Stimulated activated CD4-positive, alpha-beta T cell treated with anti-CD3 and anti-CD28 coated beads, Interleukin-2, amount 100 ng/mL, for 4 hours (primary cell): ENCODE measurements at places on chromosomes 1 and 21.

DNA sequence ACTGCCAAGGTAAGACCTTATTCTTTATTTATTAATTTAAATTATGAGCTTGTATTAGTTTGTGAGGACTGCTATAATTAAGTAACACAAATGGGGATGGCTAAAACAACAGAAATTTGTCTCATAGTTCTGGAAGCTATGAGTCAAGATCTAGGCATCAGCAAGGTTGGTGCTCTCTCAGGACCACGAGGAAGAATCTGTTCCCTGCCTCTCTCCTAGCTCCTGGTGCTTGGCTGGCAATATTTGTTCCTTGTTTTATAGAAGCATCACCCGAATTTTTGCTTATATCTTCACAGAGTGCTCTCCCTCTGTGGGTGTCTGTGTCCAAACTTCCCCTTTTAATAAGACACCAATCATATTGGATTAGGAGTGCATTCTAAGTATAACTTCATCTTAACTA is 41.4 kb upstream of the CCDC190 start:
- no peak for DNase-seq

GRCh38 chr1:115327270-115327669 is 10.8 kb downstream of the NGF start:
- DNase-seq, result no peak

DNA sequence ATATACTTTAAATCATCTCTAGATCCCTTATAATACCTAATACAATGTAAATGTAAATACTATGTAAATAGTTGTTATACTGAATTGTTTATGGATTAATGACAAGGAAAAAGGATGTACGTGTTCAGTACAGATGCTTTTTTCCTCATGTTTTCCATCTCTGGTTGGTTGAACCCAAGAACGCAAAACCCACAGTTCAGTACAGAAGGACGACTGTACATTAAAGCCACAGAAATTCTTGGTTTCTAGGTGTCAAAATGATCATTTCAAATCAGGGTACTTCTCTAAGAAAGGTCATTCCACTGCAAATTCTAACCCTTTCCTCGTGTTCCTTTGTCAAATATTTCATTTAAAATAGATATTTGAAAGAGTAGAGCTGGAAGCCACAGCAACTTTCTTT is 158.1 kb downstream of the VAV3 start:
- no peak for DNase-seq

DNA sequence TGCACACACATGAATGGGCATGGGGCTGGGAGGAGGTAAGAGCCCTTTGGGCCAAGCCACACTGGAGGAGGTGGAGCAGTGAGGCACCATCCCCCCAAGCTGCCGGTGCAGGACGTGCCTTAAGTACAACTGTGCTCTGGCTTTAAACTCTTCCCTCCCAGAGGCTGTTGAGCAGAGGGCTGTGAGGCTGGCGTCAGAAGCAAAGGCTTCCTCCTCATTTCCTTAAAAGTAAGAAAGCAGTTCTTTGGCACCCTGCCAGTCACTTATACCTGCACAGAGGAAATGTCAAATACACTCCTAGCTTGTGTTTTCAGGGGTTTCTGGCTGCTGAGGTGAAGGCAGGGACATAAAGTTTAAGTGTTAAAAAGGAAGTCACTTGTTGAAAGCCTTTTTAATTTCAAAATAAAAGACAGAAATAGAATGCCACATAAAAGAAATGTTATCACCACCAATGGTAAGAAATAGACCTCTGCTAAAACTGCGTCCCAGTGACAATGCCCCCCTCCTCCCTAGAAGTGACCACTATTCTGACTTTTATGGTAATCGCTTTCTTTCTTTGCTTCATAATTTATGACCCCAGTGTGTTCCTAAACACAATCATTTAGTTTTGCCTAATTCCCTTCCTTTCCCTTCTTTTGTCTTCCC is 33.0 kb downstream of the LAMC2 start:
- peak; percentile 28 for DNase-seq

DNA sequence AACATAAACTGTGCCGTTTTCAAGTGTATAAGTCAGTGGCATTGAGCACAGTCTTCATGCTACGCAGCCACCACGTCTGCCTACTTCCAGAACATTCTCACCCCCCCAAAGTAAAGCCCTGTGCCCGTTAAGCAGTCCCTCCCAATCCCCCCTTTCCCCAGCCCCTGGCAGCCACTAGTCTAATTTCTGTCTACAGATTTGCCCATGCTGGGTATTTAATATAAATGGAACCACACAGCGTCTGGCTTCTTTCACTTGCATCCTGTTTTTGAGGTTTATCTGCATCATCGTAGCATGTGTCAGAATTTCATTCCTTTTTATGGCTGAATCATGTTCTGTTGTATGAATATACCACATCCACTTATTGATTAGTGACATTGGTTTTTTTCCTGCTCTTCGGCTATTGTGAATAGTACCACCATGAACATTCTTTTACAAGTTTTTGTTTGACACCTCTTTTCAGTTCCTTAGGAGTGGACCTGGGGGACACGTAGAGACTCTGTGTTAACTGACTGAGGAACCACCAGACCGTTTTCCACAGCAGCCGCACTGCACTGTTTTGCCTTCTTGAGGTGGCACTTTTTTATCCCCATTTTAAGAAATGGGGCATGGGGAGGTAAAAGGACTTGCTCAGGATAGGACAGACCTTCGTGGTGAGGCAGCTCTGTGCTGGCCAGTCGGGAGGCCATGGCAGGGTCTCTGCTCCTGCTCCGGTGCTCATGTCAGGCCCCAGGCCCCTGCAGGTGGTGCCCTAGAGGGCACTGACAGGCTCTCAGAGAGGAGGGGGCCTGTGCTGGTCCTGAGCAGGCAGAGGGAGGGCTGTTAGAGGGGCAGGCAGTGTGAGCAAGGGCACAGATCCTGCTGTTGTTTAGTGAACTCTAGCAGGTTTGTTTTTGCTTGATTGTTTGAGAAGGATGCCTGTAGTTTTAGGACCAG is 123.8 kb downstream of the PCBP3 start:
- no peak for DNase-seq

- DNase-seq, result no peak
Measured at GRCh38 chr1:113557187-113557586, 166.9 kb downstream of the MAGI3 start.

GRCh38 chr1:224897529-224898327 is 31.7 kb upstream of the DNAH14 start:
- no peak for DNase-seq

DNA sequence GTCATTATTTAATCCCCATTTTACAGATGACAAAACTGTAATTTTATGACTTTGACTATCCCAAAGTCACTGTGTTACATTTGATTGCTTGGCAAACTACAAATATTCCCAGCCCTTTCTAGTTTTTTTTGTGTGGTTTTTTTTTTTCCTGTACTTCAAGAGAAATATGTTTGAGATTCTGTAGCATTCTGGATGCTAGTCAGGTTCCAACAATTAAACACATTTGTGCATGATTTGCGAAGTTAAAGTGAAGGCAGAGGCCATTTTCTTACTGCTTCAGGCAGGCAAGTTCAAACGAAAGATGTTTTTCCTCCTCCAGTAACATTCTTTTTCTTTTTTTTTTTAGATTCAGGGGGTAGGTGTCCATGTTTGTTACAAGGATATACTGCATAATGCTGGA is 107.9 kb upstream of the SERTAD4 start:
- DNase-seq, result no peak

GRCh38 chr1:31458287-31458896 is 45.4 kb downstream of the SERINC2 start:
- DNase-seq, result no peak

DNA sequence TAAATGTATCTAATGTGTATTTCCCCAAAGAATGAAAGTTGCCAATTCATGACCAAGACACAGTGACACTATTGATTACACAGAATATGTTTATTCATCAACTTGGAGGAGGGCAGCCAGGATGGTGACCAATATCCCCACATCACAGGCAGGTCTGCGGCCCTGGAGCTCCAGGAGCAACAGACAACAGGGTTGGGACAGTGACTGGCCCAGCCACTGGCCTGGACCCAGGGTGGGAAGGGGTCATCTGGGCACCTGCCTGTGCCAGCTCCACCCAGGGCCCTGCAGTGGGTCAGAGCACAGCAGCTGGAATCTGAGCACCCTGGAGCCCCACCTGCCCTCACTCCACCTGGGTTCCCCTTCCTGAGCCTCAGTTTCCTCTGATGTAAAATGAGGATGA is 466.1 kb downstream of the MATN1 start:
- DNase-seq, result no peak

DNA sequence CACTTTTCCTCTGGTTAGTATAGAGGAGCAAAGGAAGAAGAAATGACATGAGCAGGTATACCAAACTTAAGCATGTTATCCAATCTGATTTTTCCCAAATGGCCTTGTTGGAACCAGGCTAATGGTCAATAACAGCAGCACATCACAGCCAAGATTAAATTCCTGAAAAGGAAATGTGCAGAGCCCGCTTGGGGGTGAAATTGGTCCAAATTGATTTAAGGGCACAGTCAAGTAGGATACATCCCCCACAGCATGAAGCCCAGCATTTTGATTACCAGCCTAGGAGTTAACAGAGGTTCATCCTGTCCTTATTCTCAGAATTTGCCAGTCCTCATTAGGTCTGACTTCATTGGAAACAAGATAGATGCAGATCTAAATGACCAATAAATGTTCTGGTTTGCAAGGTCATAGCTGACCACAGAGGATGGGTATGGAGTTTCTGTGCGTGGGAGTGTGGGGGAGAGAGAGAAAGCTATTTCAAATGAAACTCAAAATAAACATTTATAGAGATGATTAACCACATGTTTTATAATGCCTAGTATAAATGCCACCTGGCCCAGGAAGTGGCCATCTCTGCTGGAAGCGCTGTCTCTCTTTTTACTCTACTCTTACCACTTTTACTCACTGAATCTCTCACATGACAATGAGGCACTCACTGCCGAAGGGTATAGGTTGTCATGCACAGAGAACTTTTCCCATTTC is 38.7 kb downstream of the RGS5 start:
- DNase-seq, result no peak

GRCh38 chr1:15509586-15509985 is 14.4 kb downstream of the CASP9 start:
- no peak for DNase-seq

DNA sequence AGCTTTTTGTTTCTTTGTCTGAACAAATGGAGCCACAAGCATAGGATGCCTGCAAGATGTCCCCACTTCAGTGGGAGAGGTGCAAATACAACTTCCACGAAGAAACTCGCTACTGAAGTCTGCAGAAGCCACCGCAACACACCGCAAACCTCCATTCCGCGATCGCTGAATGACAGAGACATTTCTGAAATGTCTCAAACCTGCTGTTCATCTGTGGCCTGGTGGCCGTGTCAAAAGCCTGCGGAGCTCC is 1.0 kb downstream of the TP53BP2 start:
- DNase-seq, result no peak

DNA sequence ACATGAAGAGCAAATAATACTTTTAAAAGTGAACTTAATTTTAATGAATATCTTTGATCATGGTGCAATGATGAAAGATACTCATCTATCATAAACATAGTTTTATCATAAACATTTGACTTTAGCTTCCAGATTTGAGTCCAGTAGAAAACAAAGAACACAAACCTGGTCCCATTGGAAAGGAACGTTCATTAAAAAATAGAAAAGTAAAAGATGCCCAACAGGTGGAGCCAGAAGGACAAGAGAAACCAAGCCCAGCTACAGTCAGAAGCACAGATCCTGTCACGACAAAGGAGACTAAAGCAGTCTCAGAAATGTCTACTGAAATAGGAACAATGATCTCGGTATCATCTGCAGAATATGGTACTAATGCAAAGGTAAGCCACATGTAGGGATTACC is 55.6 kb upstream of the MYOCOS start:
- DNase-seq, result no peak

DNA sequence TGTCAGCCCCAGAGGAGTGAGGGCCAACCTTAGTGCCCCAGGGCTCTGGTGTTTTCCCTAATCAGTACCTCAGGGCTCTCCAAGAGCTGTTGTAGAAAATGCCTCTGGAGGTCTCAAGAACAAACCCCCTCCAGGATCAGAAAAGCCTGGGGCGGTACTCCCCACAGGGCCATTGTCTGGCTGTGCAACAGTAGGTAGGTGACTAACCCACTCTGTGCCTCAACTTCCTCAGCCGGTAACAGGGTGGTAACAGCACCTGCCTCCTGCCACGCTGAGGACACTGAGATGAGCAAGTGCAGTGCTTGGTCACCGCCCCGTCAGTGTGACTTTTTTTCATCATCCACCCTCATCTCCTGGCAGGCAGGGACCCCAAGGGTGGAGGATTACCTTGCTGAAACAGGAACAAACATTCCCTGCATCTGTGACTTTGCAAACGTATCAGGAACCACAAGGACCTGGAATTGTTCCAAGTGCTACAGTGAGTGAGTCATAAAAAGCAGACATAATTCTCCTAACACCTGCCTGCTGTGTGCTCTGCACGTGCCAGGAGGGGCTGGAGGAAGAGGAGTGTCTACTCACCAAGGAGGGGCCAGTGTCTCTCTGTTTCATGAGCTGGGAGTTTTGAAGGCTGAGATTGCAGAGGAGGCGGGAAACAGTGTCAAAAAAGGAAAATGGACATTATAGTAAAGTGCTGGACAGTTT is 440.8 kb downstream of the NPHP4 start:
- no peak for DNase-seq

DNA sequence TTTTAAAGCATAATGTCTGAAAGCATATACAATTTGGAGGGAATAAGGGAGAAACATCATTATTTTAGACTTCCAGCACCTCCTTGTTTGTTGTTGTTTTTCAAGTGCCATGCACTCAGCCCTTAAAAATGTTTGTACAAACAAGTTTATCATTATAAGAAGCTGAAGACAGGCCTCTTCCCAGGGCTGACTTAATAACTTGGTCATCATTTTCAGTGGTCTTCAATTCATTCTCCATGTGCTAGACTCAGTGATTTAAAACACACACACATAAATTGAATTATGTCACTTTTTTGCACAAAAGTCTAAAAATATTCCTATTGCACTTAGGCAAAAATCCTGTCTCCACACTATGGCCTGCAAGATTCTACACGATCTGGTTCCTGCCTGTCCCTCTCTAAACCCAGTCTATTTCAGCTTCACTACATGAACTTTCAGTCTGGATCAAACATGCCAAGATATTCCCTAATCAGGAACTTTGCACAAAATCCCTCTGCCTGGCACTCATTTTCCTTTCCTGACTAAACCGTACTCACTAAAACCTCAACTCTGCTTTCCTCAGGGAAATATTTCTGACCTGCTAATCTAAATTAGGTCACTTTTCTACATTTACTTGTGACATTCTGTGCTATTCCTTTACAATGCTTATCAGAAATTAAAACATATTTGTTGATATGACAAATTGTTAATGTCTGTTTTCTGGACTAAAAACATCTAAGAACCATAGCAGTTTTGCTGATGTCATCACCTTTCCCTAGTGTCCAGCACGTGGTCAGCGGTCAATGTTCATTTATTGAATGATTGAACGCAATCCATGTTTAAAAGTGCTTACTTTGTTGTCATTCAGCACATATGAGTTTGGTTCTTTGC is 14.8 kb upstream of the GBP5 start:
- DNase-seq, result no peak

DNA sequence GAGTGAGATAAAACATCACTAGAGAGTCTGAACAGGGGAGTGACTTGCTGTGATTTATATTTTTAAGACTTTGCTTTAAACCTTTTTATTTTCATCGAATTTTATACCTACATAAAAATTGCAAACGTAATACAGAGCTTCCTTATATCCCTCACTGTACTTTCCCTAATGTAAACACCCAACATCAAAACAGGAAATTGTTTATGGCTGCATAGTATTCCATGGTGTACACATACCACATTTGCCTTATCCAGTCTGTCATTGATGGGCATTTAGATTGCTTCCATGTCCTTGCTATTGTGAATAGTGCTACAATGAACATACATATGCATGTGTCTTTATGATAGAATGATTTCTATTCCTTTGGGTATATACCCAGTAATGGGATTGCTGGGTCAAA is 34.8 kb downstream of the LRIF1 start:
- no peak for DNase-seq
